ENCODE measurements at places on chromosomes 6 and 20.

DNA sequence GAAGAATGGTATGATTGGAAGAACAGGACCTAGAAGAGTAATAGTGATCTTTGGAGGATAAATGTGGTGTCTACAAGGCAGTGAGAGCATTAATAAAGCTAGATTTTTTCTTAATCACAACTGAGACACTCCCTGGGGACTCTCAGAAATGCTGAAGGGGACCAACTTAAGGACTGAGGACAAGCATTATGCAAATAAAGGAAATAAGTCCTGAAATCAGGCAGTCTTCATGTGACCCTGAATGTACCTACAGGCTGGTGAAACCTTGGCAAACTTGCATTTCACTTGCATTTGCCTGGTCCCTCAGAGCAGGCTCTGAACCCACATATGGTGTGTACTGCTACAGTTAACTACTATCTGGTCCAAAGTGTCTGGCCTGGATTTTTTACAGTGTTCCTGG is 19.3 kb upstream of the TTK start:
- DNase-seq, result no peak
- H3K27me3 ChIP-seq, result no peaks in the 10 kb centered on the region
- no peaks in the 10 kb centered on the region for H3K4me1 ChIP-seq
- H3K27ac ChIP-seq, result no peak overlapping the region
- no peaks in the 10 kb centered on the region for H3K36me3 ChIP-seq
- no peak overlapping the region for H3K4me3 ChIP-seq

- DNase-seq, result no peak
- no peak overlapping the region for H3K27ac ChIP-seq
- no peaks in the 10 kb centered on the region for H3K4me1 ChIP-seq
Measured at GRCh38 chr6:168871642-168872315, 381.9 kb downstream of the THBS2 start.

- no peak overlapping the region for H3K27ac ChIP-seq
- H3K27me3 ChIP-seq, result no peaks in the 10 kb centered on the region
- DNase-seq, result no peak
Measured at GRCh38 chr6:142695016-142695415, 250.0 kb downstream of the HIVEP2 start.

- H3K4me3 ChIP-seq, result no peak overlapping the region
- no peak for DNase-seq
- H3K4me1 ChIP-seq, result peaks cover 22% of the 10 kb centered on the region
- no peaks in the 10 kb centered on the region for H3K36me3 ChIP-seq
- H3K27ac ChIP-seq, result peak overlapping the region; percentile 58
- no peaks in the 10 kb centered on the region for H3K27me3 ChIP-seq
Measured at GRCh38 chr6:11393713-11394627, 143.6 kb upstream of the TMEM170B start.

- no peak overlapping the region for H3K4me3 ChIP-seq
Measured at GRCh38 chr6:144415014-144415413, 129.9 kb downstream of the UTRN start.

- H3K27me3 ChIP-seq, result no peaks in the 10 kb centered on the region
- peak overlapping the region; percentile 93 for H3K27ac ChIP-seq
- H3K4me3 ChIP-seq, result peak overlapping the region; percentile 89
- H3K36me3 ChIP-seq, result no peaks in the 10 kb centered on the region
- peak; percentile 60 for DNase-seq
- H3K4me1 ChIP-seq, result no peaks in the 10 kb centered on the region
Measured at GRCh38 chr6:26421259-26422144, 18.8 kb upstream of the BTN3A3 start.

- no peaks in the 10 kb centered on the region for H3K4me1 ChIP-seq
- H3K27ac ChIP-seq, result no peak overlapping the region
Measured at GRCh38 chr6:12335717-12336116, 45.6 kb downstream of the EDN1 start.

DNA sequence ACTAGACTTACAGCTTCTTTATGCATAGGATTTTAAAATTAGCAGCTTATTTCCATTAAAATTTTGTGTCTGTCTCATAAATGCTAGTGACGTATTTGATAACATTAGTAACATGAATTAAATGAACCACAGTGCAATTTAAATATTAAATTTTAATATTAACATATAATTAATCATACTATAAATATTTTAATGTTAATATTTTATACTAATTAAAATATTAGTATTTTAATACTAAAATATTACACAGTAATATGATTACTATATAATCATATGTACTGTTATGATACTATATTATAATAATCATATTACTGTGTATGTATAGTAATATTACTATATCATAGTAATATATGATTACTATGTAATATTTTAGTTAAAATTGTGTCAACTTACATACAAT is 73.7 kb downstream of the CHD6 start:
- H3K4me1 ChIP-seq, result no peaks in the 10 kb centered on the region
- no peak overlapping the region for H3K27ac ChIP-seq
- no peaks in the 10 kb centered on the region for H3K27me3 ChIP-seq
- no peaks in the 10 kb centered on the region for H3K36me3 ChIP-seq
